Activated naive CD8-positive, alpha-beta T cell treated with anti-CD3 and anti-CD28 coated beads for 36 hours (primary cell): ENCODE measurements at places on chromosomes 3 and 15.

- no peak for DNase-seq
These were observed 101.7 kb downstream of the DAPK2 start for GRCh38 chr15:63944681-63944955.

- no peak for DNase-seq
These were observed 1.9 kb downstream of the MEX3B start for GRCh38 chr15:82043796-82044372.

DNA sequence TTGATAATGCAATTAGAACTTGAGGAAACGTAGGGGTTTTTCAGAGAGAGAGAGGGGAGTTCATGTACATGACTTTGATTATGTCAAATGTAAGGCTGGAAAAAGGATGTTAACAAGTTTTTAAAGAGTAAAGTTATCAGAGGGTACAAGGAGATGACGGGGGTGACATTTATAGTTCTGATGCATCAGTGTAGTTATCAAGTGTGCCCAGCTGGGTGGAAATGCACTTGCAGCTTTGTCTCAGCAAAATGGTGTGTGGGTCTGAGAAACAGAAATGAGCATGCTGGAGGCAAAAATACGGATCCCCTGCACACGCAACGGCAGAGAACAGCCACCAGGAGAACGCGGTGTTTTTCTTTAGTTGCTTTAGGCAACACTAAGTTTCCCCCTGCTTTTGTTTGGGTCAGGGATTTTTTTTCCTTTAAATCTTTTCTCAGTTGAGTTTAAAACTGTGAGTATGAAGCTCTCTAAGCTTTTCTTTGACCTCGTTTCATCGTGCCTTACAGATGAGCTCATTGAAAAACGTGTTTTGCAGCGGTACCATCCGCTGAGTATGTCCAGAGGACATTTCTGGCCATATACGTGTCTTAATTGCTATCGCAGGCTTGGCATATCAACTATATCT is 205.4 kb downstream of the PDZRN3 start:
- no peak for DNase-seq

DNA sequence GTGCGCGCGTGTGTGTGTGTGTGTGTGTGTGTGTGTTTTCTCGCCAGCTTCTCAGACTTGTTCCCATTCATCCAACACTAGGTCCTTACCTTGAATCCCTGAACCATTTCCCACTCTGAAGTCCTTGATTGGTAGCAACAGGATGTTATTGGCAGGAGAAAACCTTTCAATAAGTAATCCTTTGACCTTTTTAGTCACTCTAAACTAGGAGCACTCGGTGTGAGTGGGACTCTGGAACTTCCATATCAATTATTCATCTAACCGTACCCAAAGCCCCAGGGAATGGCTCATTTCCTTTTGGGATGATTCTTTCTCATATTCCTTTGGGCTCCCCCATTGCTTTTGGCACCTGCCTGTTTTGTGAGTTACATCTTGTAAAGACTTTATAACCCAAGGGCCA is 140.2 kb upstream of the SPRED1 start:
- no peak for DNase-seq

DNA sequence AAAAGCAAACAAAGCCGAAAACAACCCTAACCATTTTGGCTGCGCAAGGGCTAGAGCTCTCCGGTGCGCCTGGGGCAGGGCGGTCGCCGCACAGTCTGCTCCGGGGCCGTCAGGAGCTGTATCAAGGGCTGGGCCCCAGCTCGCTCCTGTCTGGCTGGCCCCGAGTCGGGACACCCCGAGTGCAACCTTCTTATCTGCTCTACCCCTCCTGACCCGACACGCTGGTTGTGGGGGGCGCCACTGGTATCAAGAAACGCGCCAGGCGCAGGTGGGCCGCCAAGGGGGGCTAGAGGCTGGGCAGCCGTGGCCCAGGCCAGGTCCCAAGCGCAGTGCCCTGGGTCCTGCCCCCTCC is 36.0 kb downstream of the NR2F2 start:
- DNase-seq: no peak

DNA sequence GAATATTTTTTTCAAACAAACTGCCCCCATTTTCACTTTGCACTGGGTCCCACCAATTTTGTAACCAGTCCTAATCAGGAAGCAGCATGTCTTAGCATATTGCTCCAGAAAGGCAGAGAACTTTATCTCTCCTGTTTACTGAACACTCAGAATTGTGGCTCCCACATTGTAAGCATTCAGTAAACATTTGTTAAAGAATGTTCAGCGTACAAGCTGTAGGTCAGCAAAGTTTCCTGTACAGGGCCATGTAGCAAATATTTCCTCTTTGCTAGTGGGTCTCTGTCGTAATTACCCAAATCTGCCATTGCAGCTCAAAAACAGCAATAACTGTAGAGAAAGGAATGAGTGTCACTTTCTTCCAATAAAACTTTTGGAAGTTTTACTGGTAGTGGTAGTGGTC is 393.3 kb downstream of the GRM7 start:
- no peak for DNase-seq

DNA sequence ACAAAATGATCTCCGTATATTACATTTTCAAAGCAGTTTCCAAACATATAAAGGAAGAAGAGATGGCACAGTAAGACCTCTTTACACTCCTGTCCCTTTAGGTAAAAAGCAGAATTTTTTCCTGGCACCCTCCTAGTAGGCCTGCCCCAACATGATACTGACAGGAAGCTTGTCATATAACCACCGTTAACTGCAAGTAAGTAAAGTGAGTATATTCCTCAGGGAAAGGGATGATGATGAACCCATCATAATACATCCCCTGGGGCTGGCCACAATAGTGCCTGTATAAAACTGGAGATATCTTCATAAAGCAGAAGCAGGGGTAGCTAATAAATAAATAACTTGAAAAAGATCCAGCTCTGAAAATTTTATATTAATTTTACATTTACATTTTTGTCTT is 893.0 kb downstream of the DIPK2A start:
- no peak for DNase-seq

DNA sequence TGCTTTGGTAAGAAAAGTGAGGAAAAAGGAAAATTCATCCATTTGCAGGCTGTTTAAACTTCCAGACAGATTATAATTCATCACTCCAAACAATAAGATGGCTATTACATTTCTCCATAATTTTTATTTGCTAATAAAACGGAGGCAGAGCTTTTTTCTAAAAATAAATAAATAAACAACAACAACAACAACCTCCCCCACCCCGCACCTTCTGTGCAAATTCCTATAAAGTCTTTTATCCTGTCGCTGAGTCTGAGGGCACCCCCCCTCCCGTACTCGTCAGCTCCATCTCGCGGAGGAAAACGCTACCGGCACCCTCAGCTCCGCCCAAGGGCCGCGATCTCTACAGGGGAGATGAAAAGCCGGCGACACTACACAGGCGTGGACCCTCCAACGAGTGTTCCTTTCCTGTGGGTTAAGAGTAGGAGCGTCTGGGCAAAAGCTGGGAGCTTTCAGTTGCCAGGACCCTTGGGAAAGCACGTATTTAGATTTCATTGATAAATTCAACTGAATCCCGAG is 1.0 kb upstream of the ATP1B3 start:
- peak; percentile 84 for DNase-seq

DNA sequence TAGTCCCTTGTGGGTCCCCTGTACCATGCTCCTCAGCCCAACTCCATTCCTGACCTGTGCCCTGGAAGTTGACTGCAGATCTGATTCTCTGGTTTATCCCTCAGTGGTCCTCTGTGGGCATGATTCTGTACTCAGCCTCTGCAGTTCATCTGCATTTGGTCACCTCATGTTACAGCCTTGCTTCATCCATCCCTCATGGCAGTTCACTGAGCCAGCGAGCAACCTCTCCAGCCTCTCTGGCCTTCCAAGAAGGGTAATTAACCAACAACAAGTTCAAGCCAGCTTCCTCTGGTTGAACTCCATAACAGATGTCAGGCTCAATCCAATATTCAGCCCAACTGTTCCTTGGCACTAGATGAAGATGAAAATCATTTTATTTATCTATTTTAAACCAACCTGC is 509.5 kb downstream of the NTRK3 start:
- no peak for DNase-seq

GRCh38 chr3:108590460-108590859 is 938 bp downstream of the DZIP3 start:
- no peak for DNase-seq

DNA sequence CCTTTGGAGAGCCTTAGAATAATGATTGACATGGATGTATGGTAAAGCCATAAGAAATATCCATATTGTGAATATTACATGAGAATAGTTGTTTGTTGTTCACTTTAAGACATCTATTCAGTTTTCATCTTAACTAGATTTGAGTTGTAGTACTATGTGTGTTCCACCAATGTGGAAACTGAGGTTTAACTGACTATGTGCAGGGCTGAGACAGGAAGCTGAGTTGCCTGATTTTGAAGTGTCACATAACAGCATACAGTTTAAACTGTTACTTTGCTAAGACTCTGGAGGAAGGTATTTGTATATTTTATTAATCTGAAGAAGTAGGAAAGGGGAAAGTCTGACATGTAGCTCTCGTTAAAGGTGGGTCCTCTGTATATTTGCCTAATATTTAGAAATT is 2.1 kb downstream of the ECT2 start:
- DNase-seq: no peak

- DNase-seq: no peak
These were observed 81.6 kb upstream of the PRR20G start for GRCh38 chr3:127369356-127369935.

DNA sequence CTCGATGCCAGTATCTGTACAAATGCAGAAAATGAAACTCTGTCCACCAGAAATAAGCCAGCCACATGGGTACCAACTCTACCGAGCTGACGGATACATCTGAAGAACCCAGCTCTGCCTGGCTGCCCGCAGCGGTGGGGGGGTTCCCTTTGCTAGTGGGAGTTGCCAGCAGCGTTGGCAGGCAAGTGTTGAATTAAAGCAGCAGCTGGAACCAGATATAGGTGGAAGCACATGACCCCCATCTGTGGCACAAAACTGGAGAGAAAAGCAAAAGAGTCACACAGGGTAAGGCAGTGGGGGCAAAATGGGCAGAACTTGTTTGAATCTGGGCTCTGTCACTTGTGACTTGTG is 17.9 kb downstream of the CRYGS start:
- DNase-seq: no peak

- peak; percentile 65 for DNase-seq
These were observed 192.6 kb upstream of the LYSMD4 start for GRCh38 chr15:99925661-99926461.

- no peak for DNase-seq
These were observed 19.6 kb downstream of the SUMF1 start for GRCh38 chr3:4447295-4447999.

- DNase-seq: no peak
These were observed 136.5 kb downstream of the NTRK3 start for GRCh38 chr15:88120026-88120425.

DNA sequence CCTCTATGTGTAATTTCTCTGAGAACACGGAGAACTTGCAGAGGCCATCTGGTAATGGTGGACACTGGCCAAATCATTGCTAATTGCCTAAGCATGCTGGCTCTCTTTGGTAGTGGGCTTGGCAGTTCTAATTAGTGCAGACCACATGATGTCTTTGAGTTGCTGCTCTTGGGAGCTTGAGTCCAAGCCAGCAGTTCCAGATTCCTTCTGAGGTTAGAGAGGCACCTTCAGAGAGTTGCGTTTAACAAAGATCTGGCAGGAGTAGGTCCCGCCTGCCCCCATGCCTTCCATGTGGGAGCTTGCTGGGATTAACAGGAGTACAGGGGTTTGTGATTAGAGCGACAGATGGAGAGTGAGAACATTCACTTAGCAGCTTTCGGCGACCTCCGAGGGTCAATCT is 449.0 kb upstream of the LMCD1 start:
- no peak for DNase-seq

- no peak for DNase-seq
These were observed 18.7 kb downstream of the ISG20 start for GRCh38 chr15:88657326-88658069.

DNA sequence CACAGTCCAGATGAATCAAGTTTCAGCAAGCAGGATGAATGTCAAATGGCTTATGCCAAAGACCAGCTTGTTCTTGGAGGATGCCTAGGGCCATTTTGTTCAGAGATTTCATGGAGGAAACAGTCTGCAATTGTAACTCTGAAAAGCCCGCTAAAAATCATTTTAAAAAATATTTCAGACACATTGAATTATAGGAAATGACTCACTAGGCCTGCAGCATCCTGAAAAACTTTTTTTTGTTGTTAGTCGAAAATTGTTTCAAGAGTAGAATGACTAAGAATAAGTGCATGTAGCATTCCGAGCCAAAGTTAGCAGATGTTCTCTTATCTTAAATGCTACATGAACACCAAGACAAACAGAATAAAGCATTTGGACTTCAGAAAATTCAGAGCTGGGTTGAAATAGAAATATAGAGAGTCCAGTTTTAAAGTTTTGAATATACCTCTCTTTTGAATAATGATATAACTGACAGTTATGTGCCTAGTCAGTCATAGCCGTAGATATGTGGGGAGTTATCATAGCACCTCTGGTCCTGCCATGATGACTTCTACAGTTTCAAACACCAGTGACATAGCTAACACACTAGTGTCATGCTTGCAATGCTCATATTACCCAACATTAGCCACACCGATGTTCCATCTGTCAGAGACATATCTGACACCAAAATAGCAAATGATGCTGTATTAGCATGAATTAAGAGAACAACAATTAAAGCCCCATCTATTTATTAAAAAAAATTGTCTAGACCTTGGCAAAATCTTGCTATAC is 1462.8 kb upstream of the GBE1 start:
- no peak for DNase-seq

DNA sequence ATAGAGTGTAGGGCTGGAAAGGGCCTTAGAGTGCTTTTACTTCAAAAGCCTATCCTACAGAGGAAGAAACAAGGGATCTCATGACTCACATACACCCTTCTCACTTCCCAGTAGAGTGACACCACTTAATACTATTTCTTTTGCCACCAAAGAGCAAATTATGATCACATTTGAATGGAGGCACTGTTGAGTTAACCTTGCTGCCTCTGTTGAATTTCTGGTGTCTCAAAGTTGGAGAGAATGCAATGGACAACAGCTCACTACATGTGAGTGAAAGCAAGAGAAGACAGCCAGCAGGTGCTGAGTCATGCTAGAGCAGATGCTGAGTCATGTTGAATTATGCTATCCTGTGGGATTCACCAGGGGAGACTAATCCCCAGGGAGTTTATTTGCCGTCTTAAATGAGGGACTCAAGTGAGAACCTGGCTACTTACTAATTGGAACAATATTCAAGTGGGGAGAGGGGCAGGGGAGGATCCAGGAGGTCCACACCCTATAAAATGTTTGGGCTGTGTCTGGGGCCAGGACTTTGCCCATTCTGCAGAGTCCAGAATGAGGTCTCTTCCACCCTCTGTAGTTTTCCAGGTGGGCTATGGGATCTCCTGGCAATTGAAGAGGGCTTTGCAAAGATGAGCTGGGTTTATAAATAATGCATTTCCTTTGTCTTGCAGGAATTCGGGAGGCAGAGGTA is 35.8 kb downstream of the ST8SIA2 start:
- DNase-seq: no peak

DNA sequence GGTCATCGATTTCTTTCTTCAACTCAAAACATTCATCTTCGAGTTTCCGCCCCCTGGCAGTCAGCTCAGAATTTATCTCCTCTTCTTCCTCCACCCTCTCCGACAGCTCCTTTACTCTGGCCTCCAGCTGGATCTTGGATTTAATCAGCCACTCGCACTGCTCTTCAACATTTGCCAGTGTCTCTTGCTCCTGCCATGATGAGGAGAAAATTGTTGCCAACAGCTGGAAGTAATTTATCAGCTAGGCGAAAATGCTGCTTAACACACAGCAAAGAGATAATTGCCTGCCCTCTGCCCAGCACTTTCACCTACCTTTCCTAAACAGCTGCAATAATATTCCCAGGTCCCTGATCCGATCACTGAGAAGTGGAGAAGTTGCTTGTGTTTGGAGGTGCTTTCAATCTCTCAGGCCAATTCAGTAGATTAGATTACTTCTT is 69.3 kb downstream of the MYH15 start:
- DNase-seq: no peak

GRCh38 chr3:160616311-160616710 is 50.9 kb upstream of the KPNA4 start:
- no peak for DNase-seq
